ENCODE measurements at places on chromosomes 5 and 9. TPM values are rescaled to one million over a fixed set of nuclear protein-coding genes. Genes with fewer than 3 reads are reported as not detected.

Gene TMOD1
- total RNA-seq, result 1.0 TPM

Gene IL9
- total RNA-seq, result not detected

Gene HRH2
- total RNA-seq, result 21.4 TPM

Gene TMEM250
- 44.5 TPM for total RNA-seq

Gene OSMR
- not detected for total RNA-seq

Gene LCN10
- not detected for total RNA-seq

Gene CDH12
- not detected for total RNA-seq

Gene ALDH1A1
- total RNA-seq, result not detected

Gene ATOSB
- total RNA-seq, result 17.1 TPM

Gene IL17B
- not detected for total RNA-seq

Gene PLAC8L1
- 0.87 TPM for total RNA-seq

Gene PCDHGB7
- not detected for total RNA-seq

Gene FOXD4L3
- total RNA-seq, result not detected

Gene AP3S1
- 57.1 TPM for total RNA-seq

Gene NOL6
- 34.3 TPM for total RNA-seq

Gene NR5A1
- total RNA-seq, result not detected

Gene RNF183
- not detected for total RNA-seq

Gene PCDHB11
- total RNA-seq, result not detected
